ENCODE measurements at places on chromosomes 3 and 15. TPM values are rescaled to one million over a fixed set of nuclear protein-coding genes. Genes with fewer than 3 reads are reported as not detected.
A peak's percentile ranks its signal among the peaks of the same experiment; 100 is the strongest.

The LRRC2 gene
- 0.72 TPM for polyA plus RNA-seq

The PLSCR5 gene
- polyA plus RNA-seq = 0.10 TPM

DNA sequence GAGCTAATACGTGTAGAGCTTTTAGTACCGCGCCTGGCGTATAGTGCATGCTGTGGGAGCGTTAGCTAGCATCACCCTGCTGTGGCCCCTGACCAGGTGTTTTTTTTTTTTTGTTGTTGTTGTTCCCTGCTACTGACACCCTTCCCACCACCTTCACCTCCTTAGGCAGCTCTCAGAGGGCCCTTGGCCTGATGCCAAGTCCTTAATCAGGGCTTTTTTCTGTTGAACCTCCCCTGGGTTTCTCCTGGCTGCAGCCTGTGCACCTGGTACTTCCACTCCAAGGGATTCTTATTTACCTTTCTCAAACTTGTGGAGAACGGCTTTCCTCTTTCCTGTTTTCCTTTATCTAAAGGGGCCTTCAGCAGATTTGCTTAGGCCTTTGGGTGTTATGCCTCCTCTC lies 53.3 kb downstream of the SLC7A14 start:
- no peak for DNase-seq
- H3K27ac ChIP-seq = no peak overlapping the region
- H3K4me1 ChIP-seq = no peaks in the 10 kb centered on the region
- no peaks in the 10 kb centered on the region for H3K36me3 ChIP-seq
- H3K4me3 ChIP-seq = no peak overlapping the region

DNA sequence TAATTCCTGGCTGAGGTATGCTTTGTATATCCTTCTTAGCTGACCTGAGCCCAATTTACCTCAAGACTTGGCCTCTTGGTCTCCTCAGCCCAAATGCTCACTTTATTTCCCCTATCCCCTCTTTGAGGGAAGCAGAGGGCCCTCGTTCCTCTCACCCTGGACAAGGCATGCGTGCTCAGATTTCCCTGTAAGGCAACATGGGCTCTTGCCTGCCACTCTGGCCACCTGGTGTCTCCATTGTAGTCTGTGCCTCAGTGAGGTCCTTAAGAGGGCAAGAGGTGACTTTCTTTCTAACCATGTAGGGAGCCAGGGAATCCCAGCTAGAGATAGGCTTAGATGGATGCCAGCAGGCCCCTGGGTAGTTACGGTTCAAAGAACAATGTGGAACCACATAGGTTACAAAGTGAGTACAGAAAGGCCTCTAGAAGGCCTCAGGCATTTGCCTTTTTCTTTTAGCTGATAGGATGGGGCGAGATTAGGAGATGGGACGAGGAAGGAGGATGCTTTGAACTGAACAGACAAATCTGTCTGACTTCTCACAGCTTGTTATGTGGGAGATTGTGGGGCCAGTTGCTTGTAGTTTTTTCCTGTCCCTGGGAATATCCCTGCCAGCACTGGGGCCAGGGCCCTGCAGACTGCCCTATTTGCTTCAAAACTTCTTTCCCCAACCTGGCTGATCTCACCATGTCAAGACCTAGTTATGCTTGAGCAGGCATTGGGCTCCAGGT lies 1.1 kb upstream of the INTS14 start:
- H3K36me3 ChIP-seq = no peaks in the 10 kb centered on the region
- peak; percentile 33 for DNase-seq
- H3K4me1 ChIP-seq = peaks cover 8% of the 10 kb centered on the region
- peak overlapping the region; percentile 99 for H3K27ac ChIP-seq

GRCh38 chr3:168336276-168336675 lies 240.6 kb upstream of the GOLIM4 start:
- H3K4me1 ChIP-seq = no peaks in the 10 kb centered on the region
- H3K27ac ChIP-seq = no peak overlapping the region
- H3K4me3 ChIP-seq = no peak overlapping the region
- DNase-seq = no peak

- no peaks in the 10 kb centered on the region for H3K27me3 ChIP-seq
- no peak overlapping the region for H3K27ac ChIP-seq
- H3K36me3 ChIP-seq = no peaks in the 10 kb centered on the region
- H3K4me3 ChIP-seq = no peak overlapping the region
Measured at GRCh38 chr3:63167113-63167512, 111.0 kb upstream of the SYNPR start.
